Stimulated activated CD4-positive, alpha-beta T cell treated with anti-CD3 and anti-CD28 coated beads, Interleukin-4, amount 100 ng/mL, for 4 hours (primary cell): ENCODE measurements at places on chromosomes 4 and X.

DNA sequence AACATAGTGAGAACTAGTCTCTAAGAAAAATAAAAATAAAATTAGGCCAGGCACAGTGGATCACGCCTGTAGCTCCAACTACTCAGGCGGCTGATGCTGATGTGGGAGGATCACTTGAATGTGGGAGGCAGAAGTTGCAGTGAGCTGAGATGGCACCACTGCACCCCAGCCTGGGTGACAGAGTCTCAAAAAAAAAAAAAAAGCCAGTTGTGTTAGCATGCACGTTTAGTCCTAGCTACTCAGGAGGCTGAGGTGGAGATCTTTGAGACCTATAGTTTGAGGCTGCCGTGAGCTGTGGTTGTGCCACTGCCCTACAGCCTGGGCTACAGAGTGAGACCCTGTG lies 2.5 kb downstream of the DCK start:
- DNase-seq, result peak; percentile 53

- no peak for DNase-seq
Observed at GRCh38 chr4:7937006-7937405, 2.7 kb downstream of the AFAP1 start.

GRCh38 chr4:155143512-155143911 lies 64.9 kb upstream of the NPY2R start:
- no peak for DNase-seq

GRCh38 chrX:50769389-50770063 lies 44.5 kb downstream of the SHROOM4 start:
- no peak for DNase-seq

DNA sequence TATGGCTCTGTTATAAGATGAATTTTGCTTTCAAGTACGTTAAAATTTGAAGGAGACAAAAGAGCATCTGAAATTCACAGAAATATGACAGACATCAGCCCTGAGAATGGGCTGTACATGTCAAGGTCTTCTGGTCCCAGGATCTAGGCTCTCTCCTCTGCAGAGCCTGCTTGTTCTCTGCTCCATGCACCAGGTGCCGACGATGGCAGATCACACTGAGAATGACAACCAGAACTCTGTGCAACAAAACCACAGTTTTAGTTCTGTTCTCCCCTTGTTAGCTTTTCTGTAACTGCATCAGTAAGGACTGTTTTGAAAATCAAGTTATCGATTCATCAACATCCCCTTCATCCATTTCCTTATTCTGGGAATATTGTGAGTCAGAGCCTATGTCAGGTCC lies 30.9 kb upstream of the LGI2 start:
- DNase-seq, result no peak

DNA sequence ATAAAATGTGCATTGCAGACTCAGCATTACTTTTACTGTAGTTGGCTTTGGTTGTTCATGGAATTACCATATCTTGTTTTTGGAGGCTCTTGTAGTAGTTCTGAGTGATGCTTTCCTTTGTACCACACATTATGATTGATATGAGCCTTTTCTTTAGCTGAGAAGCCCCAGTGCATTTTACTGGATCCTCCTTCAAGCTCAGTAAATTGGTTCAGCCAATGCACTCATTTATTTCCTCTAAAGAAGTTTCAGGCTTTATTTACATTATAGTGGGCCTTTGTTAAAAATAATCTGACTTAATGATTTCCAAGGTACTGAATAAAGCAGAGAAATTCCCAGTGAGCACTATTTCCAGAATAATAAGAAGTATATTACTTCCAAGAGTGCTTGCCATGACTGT lies 21.8 kb downstream of the UPRT start:
- DNase-seq, result no peak

DNA sequence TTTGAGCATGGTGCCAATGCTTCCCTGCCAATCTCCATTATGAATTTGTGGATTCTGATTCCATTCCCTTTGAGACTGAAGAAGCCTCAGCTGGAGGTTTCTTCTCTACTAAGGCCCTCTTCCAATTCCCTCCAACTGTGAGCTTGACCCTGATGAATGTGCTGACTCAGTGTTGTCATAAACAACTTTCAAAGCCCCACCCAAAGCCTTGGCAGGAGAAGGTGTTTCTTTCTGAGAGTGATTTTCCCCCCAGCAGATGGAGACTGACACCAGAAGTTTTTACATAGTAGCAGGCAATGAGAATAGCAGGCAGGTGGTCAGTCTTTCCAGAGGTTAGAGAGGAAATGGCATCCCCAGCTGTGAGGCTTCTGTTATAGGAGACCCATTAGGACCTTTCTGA lies 53.1 kb downstream of the OCRL start:
- DNase-seq, result no peak

- DNase-seq, result no peak
Observed at GRCh38 chr4:9384126-9384525, 21.2 kb downstream of the USP17L30 start.

DNA sequence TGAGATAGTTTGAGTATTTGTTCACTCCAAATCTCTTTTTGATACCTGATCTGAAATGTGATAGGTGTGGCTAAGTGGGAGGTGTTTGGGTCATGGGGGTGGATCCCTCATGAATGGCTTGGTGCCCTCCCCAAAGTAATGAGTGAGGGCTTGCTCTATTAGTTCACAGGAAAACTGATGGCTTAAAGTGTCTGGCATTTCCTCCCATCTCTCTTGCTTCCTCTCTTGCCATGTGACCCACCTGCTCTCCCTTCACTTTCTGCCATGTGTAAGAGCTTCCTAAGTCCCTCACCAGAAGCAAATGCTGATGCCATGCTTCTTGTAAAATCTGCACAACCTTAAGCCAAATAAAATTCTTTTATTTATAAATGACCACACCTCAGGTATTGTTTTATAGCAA lies 61.1 kb downstream of the MAD2L1 start:
- DNase-seq, result no peak

- DNase-seq, result no peak
Observed at GRCh38 chrX:132664273-132664672, 175.4 kb upstream of the MBNL3 start.

DNA sequence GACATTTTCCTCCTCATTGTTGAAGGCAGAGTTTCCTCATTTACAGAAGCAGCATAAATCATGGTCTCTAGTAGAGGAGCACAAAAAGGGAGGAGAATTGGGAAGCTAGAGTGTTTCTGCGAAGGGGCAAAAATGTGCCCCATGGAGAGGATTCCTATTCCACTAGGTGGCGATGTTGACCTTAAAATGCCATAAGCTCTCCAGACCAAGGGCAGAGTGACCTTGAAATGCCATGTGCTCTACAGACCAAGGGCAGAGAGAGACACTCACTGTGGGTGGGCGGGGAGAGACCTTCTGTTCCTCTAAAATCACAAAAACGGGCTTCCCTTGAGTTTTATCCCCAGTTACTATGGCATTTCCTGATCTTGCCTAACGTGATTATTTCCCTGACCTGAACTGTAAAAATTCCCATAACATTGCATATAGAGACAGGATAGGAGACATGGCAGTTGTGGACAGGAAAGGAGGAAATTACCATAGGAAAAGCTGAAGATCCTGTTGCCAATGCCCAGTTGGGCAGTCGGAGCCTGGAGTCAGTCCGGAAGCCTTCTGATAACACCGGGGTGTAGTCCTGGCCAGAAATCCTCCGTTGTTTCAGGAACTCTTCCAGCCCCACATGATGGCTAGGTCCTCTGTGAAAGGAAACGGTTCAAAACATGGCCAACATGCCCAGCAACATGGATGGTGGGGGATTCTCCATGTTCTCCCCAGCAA lies 567.7 kb downstream of the MAGEB5 start:
- no peak for DNase-seq
